GM04504 (cell line): ENCODE measurements at places on chromosomes 4 and X.
A peak's percentile ranks its signal among the peaks of the same experiment; 100 is the strongest.

DNA sequence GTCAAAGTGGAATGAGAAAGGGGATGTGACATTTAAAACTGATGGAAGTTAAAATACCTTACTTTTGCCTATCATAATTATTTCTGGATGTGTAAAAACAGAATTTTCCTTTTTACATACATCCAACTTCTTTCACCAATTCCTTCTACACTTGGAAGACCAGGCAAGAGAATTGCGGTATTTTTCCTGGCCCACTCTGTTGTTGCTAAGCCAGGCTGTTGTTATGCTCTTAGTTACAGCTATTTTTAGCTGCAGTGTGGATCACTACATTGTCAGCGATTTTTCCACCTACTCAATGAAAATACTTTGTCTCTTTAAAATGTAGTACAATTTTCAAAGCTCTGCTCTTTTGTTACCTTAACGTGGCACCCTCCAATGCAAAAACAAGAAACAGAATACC lies 43.4 kb downstream of the NKX6-1 start:
- DNase-seq, result no peak

GRCh38 chr4:46594661-46595060 lies 204.7 kb upstream of the GABRA2 start:
- no peak for DNase-seq

DNA sequence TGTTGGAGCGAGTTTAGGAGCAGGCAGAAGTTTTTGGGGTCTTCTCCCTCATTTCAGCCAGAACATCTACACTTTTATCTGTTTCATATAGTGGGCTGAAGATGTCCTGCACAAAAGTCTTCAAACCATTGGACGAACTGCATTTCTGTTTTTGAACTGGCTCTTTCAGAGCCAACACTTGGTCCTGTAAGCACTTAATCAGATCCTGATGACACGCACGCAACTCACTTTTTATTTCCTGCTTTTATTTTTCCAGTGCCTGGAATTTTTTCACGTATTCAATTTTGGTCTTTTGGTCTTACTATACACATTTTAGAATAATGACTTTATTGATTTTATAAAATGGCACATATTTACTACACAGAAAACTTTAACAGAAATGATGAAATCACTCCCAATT lies 40.2 kb upstream of the NKX3-2 start:
- no peak for DNase-seq

DNA sequence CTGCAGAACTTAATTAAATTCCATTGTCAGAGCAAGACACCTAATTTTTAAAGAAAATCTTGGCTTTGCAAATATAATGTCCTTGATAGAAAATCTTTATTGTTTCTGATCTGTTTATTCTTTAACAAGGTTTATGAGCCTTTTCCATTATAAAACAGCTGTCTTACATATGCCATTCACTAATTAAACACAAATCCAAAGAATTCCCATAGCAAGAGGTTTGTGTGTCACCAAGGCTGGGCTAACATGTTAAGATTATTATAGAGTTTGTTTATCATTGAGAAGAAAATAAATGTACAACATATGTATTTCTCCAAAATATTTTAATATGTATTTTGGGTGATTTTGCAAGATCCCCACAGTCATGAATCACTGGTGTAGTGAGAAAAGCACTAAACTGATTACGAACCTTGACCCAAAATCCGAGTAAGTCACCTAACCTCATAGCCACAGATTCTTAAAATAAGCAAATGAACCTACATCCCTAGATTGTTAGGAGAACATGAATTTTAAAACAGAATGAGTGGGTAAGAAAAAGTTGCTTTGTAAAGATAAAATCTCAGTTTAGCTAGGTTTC lies 694.8 kb upstream of the INTU start:
- no peak for DNase-seq

DNA sequence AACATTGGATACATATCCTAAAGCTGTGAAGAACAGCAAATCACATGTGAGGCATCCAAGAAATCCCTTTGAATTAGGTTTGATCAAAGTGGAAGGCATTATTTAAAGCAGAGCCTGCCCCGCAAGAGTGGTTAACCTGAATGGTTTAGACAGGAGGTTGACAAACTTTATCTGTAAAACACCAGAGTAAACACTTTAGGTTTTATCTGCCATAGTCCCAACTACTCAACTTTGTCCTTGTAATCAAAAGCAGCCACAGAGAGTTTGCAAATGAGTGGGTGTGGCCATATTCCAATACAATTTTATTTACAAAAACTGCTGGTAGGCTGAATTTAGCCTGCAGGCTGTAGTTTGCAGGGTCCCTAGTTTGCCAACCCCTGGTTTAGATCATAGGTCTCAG lies 25.2 kb upstream of the FGFBP2 start:
- DNase-seq, result no peak

- no peak for DNase-seq
Measured at GRCh38 chrX:42505016-42505415, 272.9 kb downstream of the PPP1R2C start.

GRCh38 chr4:27742816-27743215 lies 882.2 kb downstream of the STIM2 start:
- no peak for DNase-seq

DNA sequence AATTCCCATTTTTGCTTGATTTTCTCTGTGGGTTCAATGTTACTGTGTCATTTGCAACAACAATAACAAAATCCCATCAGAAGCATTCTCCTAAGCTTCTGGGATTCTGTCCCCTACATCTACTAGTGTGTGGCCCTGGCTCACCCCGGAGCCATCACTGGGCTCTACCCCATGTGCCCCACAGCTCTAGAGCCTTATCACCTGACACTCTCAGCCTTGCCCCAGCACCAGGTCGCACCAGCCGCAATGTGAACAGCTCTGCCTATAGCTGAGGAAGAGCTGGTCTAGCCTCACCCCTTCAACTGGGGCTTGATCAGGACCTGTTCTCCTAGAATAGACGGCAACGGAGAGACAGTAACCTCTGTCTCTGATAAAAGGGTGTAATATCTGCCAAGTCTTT lies 161.7 kb downstream of the SHROOM3 start:
- no peak for DNase-seq

- no peak for DNase-seq
Measured at GRCh38 chr4:141657550-141658250, 21.3 kb downstream of the IL15 start.

DNA sequence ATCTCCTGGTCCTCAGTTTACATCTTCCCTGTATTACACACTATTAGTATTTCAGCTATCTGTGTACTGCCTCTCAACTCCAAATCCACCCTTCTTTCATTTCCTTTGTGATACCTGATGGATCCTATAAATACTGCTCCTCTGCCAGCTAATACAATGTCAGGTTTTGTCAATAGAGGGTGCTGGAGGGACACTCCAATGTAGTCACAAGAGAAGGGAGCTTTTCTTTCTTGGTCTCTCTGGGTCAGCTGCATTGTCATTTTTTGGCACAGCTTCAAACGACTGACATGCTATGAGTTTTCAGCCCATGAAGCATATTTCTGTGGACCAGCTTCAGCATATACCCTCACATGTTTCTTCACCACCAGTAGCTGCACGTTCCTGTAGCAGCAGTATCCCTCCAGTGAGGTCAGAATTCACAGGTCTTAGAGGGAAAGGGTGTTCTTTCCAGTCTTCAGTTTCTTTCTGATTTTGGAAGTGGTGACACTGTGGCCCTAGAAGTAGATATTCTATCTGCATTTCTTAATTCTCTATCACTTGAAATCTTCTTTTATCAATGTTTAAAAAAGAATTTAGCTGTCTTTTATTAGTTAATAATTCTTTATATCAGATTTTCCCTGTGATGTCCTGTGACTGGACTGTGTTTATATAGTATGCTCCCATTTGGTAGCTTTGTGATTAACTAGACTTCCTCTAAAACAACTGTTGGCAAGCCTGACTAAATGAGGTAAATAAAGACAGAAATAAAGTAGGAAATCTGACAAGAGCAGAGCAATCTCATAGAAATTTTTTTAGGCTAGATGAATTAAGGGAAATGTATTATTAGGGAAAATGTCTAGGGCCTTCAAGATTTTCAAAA lies 60.6 kb downstream of the GABRA2 start:
- no peak for DNase-seq

GRCh38 chr4:54101190-54102041 lies 1.5 kb downstream of the GSX2 start:
- DNase-seq, result no peak

- DNase-seq, result no peak
Measured at GRCh38 chrX:19535476-19535875, 20.2 kb upstream of the MAP3K15 start.

GRCh38 chrX:43976205-43976604 lies 3.0 kb upstream of the NDP start:
- DNase-seq, result no peak

DNA sequence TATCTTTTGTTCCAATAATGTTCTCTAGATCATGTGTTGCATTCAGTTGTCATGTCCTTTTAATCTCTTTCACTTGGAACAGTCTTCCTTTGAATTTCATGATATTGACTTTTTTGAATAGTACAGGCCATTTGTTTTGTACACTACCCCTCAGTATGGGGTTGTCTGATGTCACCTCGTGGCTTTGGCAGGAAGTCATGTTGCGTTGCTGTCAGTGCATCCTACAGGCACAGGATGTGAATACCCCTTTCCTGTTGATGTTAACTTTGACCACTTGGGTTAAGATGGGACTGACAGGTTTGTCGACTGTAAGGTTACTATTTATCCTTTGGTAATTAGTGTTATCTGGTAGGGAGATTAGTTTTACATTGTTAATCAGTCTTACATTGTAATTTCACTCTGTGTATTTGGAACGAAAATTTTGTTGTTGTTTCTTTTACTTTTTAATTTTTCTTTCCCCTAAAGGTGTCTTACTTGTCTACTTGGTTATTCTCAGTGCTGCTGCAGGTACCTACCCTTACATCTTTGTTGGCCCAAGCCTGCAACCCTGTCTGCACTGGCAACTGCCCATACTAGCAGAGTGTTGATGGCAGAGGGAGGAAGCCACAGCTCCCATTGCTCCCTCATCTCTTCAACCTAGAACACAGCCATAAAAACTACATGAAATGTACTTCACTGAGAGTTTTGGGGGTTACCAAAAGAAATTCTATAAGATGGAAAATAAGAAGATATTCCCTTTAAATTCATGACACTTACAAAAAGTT lies 14.7 kb upstream of the ATP8A1 start:
- no peak for DNase-seq

DNA sequence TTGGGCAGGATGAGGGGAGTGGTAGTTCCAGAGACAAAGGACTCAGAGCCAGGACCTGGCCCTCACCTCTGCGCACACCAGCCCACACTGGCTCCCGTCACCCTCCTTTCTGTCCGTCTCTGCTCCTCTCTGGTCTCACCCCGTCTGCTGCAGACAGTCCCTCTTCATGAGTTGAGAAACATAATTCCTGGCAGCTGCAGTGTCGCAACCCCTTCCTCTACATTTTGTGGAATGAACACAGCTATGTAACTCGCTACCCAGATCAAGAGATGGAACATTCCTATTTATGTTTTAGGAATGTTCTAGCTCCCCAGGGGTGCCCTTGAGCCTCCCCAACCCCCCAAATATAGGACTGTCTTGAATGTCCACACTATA lies 59.3 kb downstream of the SHROOM2 start:
- no peak for DNase-seq

GRCh38 chrX:14528629-14529289 lies 577 bp upstream of the GLRA2 start:
- DNase-seq, result peak; percentile 45
